ENCODE measurements at places on chromosomes 16 and 17.

DNA sequence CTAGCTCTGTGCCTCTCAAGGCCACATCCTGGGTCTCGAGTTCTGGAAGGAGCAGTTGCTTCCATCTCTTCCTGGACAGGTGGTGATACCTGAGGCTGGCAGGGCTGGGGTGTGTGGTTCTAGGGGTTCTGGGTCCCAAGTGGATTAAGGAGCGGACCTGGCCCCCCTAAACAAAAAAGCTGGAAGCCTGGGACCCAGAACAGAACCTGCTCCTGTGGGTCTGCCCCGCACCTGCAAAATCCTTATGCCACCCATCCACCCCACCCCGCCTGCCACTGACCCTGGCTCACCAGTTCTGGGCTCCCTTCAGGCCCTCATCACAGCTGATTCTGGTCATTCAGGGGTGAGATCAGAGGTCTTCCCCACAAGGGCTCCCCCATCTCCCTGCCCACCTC lies 44.8 kb downstream of the ADCY7 start:
- DNase-seq, result no peak

DNA sequence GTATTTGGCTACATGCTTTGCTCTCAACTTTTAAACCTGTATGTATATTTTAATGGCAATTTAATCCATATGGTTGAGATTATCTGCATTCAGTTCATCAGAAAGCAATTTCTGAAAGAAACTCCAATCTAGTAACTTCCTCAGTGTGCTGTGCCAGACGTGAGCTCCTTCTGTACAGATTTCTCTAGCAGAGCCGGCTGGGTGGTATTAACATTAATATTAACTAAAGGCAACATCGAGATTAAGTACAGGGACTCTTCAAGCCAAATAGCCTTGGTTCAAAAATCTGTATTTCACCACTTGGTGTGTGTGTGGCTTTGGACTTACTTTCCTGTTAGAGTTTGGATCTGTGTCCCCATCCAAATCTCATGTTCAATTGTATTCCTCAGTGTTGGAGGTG lies 55.5 kb upstream of the NUDT7 start:
- DNase-seq, result no peak

GRCh38 chr17:67642488-67642887 lies 75.2 kb upstream of the NOL11 start:
- no peak for DNase-seq

DNA sequence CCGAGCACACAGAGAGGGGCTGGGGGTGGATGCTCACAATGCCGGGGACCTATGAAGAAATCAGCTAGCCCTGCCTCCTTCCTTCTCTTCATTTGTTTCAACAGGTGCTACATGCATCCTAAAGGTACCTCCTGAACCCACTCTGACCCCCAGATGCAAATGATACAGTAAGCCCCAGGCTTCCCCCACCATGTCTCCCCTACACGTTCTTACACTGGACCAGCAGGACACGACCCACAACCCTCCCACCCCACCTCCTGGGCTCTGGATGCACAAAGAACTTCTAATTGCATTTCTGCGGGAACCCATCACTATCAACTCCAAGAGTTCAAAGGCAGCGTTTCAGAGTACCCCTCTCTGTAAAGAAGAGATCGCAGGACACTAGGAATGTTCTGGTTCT lies 2.1 kb downstream of the XYLT1 start:
- DNase-seq, result no peak

DNA sequence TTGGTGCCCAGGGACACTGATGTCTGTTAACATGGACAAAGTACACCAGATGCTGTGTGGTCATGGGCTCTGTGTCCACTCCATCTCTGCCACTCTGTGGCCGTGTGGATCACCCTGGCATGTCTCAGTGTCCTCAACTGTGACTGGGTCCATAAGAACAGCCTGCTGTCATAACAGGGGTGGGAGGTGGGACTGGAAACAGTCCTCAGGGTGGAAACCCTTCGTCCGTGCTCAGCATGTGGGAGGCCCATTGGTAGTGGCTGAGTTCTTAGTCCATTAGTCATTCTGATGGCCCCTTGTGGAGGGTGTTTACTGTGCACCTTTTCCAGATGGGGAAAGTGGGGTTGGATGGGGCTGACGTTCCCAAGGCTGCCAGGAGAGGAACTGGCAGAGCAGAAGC lies 12.8 kb downstream of the FLYWCH2 start:
- no peak for DNase-seq

DNA sequence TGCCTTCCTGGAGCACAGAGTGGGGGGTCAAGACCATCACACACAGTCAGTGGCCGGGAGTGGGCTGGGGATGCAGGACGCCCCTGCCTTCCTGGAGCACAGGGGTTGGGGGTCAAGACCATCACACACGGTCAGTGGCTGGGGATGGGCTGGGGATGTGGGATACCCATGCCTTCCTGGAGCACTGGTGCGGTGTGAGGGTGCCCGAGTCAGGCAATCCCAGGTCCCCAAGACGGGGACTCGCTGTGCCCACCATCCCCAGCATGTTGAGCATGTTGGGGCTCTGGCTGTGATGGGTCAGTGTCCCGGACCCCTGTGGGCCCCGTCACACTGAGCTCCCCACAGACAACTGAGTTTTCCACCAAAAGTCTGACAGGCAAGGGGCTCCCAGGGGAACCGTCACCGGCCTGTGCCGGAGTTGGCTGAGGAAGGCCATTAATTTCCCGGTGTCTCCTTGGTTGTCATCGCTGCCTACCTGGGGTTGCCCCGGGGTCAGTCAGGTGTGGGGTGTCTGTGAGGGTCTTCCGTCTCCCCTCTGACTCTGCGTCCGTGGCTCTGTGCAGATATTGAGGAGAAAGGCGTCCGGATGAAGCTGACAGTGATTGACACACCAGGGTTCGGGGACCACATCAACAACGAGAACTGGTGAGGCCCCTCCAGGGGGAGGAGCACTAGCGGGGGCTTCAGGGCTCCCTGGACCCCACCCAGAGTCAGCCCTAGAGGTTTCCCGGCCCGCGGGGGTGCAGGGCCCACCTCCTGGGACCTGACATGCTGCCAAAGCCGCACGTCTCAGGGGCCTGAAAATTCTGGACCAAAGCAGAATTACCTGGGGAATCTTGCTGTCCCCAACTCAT lies 347.1 kb downstream of the SEC14L1 start:
- no peak for DNase-seq

GRCh38 chr16:86884390-86884650 lies 306.0 kb downstream of the FOXL1 start:
- no peak for DNase-seq

GRCh38 chr17:41521574-41522261 lies 3.0 kb upstream of the KRT15 start:
- DNase-seq, result no peak

GRCh38 chr16:65426484-65426883 lies 304.6 kb upstream of the CDH11 start:
- no peak for DNase-seq

DNA sequence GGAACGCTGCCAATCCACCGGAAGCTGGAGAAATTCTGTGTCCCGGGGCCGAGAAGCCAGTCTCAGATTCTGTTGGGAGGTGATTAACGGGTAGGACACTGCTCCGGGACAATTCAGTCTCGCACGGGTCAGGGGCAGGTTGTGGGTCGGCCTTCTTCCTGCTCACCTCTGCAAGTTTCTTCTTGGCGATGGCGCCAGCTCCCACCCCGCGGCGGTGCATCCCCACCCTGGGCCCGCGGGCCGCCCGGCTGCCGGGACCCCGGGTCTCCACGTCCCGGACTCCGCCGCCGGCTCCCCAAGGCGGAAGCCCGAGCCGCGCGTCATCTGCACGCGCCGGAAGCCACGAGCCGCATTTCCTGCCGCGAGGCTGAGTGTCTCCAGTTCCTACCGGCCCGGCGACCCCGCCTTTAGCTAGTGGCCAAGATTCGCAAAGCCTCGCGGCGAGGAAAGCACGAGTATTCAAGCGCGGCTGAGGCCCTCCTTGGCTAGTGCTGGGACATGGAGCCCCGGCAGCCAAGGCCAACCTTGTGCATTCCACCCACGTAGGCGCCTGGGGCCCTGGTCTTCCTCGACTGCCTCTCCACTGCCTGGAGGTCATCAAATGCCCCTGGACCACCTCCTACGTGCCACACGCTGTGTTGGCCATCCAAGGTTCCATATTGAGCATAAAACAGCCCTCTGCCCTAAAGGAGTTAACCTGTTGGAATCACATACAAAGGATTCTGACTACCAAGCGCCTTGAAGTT lies at the start of gene SNF8:
TSS of gene SNF8 (minus strand) at position 328 of the 746 bp plus-strand sequence. CDS start at position 220, 108 bp downstream.
- peak; percentile 87 for DNase-seq

DNA sequence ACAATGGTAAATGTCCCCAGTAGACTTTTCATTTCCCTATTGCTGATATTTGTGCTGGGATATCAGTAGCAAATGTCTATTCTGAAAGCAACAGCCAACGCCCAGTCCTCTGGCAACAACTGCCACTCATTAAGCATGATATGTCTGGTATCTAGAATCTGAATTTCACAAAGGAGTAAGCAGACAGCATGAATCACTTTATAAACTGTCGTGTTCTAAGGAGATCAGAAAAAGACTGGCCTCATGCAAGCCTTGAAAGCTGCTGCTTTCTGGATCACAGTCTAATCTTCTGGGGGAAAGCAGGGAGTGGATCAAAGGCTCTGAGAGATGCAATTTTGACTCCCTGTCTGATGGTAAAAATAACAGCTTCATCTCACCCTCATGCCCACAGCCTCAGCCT lies 153.1 kb upstream of the NOG start:
- no peak for DNase-seq

DNA sequence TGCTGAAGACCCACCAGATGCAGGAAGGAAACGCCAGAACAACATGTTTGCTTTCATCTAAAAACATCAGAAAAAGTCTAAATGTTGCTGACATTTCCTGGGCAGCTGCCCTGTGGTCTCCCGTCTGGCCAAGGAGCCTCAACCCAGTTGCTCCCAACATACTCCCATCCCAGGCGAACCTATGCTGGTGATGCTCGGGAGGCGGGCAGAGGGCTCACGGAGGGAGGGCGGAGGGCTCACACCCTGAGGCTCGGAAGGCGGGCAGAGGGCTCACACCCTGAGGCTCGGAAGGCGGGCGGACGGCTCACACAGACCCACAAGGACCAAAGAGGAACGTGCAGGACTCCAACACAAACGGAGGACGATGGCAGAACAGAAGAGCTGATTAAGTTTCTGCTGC lies 135.4 kb downstream of the ANKRD11 start:
- DNase-seq, result no peak

- no peak for DNase-seq
Measured at GRCh38 chr16:25140459-25140858, 28.9 kb downstream of the LCMT1 start.

DNA sequence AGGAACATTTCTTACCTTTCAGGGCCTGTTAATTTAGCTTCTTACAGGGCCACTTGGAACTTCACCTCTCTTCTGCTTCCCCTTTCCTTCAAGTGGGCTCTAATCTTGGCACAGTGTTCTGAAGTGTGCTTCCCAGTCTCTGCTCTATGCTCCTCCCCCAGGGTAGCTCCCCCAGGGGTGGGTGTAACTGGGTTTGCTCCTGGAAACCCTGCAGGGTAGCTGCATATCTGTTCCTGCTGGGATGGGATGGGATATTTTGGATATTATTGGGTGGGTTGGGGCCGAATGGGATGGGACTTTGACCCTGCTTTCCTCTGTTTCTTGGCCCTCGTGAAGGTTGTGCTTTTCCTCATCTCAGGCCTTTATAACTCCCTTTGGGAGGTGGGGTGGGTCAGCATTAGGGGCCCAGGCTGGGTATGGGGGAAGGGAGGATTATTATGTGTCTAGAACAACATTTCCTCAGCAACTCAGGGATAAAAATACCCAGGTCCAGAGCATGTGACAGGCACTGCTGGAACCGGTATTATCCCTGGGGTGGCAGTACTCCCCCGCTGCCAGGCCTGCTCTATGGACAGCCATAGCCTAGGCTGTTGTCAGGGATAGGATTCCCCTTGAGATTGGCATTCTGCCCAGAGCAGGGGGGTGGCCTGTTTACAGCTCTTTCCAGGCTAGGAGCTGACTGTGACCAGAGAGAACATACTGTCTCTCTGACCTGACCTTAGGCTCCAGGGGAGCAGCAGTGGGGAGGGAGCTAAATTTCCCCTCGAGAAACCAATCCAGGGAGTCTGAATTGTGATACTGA lies 5.0 kb downstream of the NFE2L1 start:
- DNase-seq, result no peak

DNA sequence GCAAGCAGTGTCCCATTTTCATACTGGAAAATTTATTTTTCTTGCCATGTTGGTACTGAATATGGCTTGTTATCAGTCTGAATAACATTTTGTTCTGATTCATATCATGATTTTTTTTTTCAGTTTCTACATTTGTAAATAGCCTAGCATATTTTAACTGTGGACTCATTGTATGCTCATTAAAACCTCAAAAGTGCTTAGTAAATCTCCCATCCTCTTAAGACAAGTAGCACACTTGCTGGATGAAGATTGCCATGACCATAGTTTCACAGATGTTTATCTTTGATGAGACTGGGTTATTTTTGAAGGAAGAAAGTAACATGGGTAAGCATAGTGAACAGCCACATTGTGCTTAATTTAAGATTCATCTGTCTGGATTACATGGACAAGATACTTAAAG lies 878 bp downstream of the KRT10 start:
- DNase-seq, result no peak

All from right lung (tissue), 10 donors.